Stimulated activated CD4-positive, alpha-beta T cell treated with anti-CD3 and anti-CD28 coated beads, Interleukin-4, amount 100 ng/mL, for 4 hours (primary cell): ENCODE measurements at places on chromosomes 2 and 18.

- peak; percentile 4 for DNase-seq
Measured at GRCh38 chr2:108363024-108363907, 14.5 kb upstream of the SULT1C4 start.

- no peak for DNase-seq
Measured at GRCh38 chr2:113723411-113723810, 33.0 kb downstream of the SLC35F5 start.

DNA sequence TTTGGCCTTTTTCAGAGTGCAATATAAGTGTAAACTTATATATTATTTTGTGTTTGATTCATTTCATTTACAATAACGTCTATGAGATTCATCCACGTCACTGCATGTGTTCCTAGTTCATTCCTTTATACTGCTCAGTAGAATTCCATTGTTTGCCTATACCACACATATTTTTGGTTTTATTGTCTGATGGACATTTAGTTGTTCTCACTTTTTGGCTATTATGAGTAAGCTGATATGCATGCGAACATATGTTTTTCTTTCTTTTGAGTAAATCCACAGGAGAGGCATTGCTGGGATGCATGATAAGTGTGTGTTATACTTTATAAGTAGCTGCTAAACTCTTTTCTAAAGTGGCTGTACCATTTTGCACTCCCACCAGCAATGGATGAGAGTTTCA, 314.8 kb upstream of the HS6ST1 start:
- no peak for DNase-seq

- no peak for DNase-seq
Measured at GRCh38 chr2:63023444-63023843, 27.2 kb upstream of the OTX1 start.

DNA sequence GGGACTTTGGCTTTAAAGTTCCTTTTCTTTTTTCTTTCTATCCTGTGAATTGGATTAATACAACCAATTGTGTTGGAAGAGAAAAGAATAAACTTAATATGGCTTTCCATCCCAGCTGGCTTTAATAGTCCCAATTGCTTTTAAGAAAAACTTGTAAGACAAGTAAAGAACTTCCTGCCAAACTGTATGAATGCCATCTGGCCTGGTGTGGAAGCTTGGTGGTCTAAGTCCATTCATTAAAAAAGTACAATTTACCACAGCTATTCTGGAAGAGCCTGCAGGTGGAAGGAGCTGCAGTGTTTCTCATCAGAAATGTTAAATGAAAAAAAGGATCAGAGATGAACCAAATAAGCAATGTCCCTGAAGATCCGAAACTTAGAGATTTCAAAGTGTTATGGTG, 103.9 kb downstream of the KLHL14 start:
- DNase-seq, result no peak
